ENCODE measurements at places on chromosomes 7 and 10. TPM values are rescaled to one million over a fixed set of nuclear protein-coding genes. Genes with fewer than 3 reads are reported as not detected.

DNA sequence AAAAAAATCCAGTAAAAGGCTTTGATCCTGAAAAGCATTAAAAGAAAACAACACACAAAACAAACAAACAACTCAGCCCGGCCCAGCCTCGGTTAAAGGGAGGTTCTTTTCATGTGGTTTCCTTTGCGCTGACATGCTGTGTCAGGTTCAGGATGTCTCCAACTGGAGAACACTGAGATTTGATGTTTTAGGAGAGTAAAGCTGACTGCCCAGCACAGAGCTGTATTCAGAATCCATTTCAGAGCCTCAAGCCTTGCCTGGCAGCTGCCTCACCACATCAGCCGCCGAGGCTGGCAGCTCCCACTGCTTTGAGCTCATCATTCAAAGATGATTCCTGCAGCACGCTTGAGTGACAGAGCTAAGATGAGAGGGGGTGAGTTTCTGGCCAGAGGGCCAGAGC lies 205.8 kb upstream of the LYZL1 start:
- peaks cover 25% of the 10 kb centered on the region for H3K4me1 ChIP-seq
- H3K4me3 ChIP-seq = no peak overlapping the region
- no peaks in the 10 kb centered on the region for H3K27me3 ChIP-seq
- H3K27ac ChIP-seq = no peak overlapping the region
- DNase-seq = no peak

GRCh38 chr7:116575853-116576252 lies 51.0 kb downstream of the CAV1 start:
- no peak overlapping the region for H3K27ac ChIP-seq
- peaks cover 21% of the 10 kb centered on the region for H3K4me1 ChIP-seq
- DNase-seq = no peak
- H3K36me3 ChIP-seq = no peaks in the 10 kb centered on the region
- H3K4me3 ChIP-seq = no peak overlapping the region

Gene LIPM
- polyA plus RNA-seq = 0.04 TPM

Gene FOXI2
- polyA plus RNA-seq = not detected

DNA sequence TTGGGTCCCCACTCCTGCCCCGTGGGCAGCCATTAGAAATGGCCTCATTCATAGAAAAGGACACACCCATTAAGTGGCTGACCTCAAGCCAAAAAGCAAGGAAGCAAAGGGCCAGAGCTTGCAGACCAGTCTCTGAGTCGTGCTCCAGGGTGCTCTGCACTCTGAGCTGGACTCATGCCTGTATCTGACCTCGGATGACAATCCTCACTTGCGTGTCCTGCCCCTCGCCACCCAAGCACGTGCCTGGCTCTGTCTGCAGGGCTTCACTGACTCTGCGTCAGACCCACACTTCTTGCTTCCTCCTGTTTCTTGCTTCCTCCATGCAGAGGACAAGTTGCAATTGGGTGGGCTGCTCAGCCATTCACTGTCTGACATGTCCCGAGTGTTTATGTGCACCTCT lies 138.8 kb downstream of the OAT start:
- H3K36me3 ChIP-seq = no peaks in the 10 kb centered on the region
- no peak overlapping the region for H3K4me3 ChIP-seq
- H3K4me1 ChIP-seq = no peaks in the 10 kb centered on the region
- no peaks in the 10 kb centered on the region for H3K27me3 ChIP-seq
- no peak overlapping the region for H3K27ac ChIP-seq
- no peak for DNase-seq

- H3K4me3 ChIP-seq = peak within 1 kb of the TSS; percentile 83
- no peaks in the 10 kb centered on the region for H3K36me3 ChIP-seq
- no peaks in the 10 kb centered on the region for H3K27me3 ChIP-seq
- peaks cover 9% of the 10 kb centered on the region for H3K4me1 ChIP-seq
- DNase-seq = peak; percentile 95
Measured at GRCh38 chr7:135662373-135663114, at the start of gene STMP1. STMP1 (plus strand) TSS chr7:135662514.

GRCh38 chr7:16178585-16178984 lies 242.8 kb downstream of the CRPPA start:
- H3K27me3 ChIP-seq = no peaks in the 10 kb centered on the region
- no peak overlapping the region for H3K27ac ChIP-seq
- H3K4me3 ChIP-seq = no peak overlapping the region
- no peaks in the 10 kb centered on the region for H3K36me3 ChIP-seq

Gene GIMAP6
- polyA plus RNA-seq = 10.7 TPM

Measured in large intestine (tissue), 12 donors.